Breast epithelium (tissue), 4 donors: ENCODE measurements at places on chromosomes 7 and 10. TPM values are rescaled to one million over a fixed set of nuclear protein-coding genes. Genes with fewer than 3 reads are reported as not detected.

DNA sequence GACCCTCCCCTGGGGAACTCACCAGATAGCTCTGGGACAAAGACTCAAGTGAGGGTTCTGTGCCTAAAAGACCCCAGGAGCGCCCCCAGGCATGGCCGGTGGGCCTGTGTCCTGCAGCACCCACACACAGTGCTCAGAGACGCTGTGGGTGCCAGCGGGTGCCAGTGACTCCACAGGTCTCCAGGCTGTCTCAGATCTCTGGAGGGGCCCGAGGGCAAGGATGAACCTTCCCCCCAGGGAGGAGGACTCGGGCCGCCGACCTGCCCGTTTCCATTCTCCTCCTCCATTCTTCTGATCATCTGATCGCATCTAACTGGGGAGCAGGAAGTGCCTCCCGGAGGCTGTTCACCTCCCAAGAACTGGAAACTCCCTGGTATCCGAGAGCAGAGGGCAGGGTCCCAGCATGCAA is 980 bp downstream of the ADAM8 start:
- no peak for DNase-seq

CHST15 gene
- total RNA-seq = 56.4 TPM

- DNase-seq = no peak
Measured at GRCh38 chr10:56604624-56605023, 243.6 kb upstream of the ZWINT start.

DNA sequence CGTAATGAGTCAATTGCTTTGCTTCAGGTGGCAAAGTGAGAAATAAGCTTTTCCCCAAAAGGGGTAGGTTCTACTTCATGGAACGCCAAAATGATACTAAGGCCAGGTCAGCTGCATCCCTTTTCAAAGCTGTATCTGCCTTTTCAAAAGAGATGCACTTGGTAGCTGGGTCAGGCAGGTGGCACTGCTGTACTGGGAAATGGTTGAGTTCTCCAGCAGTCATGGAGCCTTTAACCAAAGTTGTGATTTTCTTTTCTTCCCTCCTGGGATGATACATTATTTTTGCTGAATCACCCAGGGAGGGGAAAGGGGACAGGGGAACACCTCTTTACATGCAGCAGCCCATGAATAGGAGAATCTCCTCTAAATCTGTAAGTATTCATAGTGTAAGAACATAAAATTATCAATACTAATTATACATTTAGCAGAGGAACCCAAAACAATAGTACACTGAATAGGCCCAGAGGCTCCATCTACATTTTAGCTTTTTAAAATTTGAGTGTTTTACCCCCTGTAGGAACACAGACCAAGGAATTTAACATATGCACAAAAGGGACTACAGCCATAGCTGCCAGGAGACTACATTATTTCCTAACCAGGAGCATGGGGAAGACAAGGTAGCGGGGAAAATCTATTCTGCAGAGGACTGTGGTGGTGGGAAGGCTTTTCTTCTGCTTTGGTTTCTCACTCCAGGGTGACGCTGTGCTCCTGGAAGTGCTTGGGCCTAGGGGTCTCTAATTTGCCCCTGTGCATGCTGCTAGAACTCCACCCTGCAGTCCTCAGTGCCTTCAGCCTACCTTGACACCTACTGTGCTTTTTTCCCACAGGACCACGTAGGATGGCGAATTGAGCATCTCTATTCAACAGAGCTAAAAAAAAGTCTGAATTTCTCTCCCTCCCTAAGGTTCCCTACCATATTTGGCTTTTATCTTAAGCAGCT is 6.4 kb upstream of the GPR22 start:
- peak; percentile 55 for DNase-seq

- no peak for DNase-seq
Measured at GRCh38 chr7:147547252-147547897, 1043.2 kb upstream of the C7orf33 start.

DNA sequence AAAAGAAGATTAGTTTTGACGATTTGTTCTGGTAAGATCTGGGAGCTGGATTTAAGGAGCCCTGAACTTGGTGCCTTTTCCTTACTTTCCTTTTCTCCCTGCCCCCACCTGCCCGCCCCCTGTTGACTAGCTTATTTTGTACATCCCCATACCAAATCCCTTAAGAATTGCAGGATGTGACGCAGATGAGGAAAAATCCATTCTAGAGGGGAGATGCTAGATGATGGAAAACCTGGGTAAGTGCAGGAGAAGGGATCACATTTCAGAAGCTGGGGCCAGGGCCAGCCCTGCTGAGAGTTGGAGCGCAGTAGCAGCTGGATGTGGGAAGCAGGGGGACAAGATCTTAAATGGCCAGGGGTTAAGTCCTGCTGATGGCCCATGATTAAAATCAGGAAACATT is 93.9 kb downstream of the CCDC3 start:
- no peak for DNase-seq

GRCh38 chr10:69406302-69406811 is 10.4 kb downstream of the TACR2 start:
- DNase-seq = no peak

DNA sequence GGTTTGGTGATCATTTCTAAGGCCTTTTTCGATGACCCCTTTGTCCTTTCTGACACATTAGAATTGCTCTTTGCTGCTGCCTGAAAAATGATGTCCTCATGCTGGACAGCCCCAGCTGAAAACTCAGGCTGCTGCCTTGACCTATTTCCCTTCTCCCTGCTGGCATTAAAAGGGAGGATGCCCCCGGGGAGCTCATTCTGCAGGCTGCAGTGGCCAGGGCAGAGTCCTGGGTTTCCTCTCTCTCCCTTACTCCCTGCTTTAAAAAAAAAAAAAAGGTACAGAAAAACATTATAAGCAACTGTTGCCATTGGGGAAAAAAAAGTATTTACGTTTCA is 35.4 kb downstream of the LRRC4 start:
- DNase-seq = no peak

IRF5 gene
- total RNA-seq = 4.6 TPM

PNLIPRP3 gene
- total RNA-seq = 0.66 TPM

GRCh38 chr10:15262036-15262713 is 93.7 kb upstream of the NMT2 start:
- no peak for DNase-seq

DNA sequence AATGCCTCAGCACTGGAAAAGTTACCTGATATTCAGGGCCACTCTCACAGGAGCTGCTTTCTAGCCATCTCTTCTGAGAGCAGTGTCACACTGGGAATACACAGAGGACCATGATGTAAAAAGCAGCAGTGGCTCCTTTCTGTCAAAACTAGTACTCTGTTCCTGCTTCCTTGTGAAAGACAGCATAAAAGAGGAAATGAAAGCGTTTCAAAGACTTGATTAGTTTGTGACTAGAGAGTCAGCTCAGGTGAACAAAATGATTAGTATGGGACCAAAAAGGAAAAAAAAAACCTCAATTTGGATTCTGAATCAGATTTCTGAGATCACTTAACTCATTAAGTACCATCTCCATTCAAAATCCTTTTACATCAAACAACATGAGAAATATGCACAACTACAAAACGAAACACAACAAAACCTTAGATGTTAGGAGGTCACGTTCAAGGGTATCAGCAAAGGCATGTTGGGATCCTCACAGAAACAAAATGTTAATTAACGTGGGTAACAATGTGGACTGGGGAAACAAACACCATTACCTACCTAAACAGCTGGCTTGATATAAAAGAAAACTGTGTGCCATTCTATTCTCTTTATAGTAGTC is 103.7 kb downstream of the MACC1 start:
- DNase-seq = no peak

DNA sequence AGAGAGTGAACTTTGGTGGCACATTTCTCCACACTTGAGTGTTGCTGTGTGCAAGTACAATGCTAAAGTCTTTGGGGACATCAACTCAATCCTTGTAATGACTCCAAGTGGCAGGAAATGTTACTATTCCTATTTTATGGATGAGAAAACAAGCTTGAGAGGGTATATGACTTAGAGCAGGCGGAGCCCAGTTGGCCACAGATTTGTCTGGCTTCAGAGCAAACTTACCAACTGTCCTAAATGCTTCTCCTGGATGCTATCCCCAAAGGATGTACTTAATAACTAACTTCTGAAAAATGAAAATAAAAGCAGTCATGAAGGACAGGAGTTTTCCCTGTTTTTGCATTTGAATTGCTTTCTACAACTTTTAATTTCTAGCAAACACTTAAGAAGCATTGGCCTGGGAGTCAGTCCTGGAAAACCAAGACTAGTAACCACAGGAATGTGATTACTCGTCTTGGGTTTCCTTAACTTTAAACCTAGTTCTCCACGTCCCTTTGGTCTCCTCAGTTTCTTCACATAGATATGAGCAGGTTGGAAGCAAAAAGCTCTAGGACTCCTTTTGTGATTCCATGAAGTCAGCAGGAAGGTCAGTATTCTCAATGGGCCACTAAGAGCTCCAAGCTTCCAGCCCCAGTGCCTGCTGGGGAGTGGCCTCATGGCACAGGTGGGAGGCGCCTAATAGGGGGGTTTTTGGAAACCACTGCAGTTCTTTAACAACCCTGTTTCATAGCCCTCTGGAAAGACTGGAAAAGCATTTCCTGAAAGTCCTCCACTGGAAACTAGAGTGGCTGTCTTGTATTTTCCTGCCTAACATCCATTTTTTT is 140.8 kb downstream of the GLCCI1 start:
- DNase-seq = no peak

DNA sequence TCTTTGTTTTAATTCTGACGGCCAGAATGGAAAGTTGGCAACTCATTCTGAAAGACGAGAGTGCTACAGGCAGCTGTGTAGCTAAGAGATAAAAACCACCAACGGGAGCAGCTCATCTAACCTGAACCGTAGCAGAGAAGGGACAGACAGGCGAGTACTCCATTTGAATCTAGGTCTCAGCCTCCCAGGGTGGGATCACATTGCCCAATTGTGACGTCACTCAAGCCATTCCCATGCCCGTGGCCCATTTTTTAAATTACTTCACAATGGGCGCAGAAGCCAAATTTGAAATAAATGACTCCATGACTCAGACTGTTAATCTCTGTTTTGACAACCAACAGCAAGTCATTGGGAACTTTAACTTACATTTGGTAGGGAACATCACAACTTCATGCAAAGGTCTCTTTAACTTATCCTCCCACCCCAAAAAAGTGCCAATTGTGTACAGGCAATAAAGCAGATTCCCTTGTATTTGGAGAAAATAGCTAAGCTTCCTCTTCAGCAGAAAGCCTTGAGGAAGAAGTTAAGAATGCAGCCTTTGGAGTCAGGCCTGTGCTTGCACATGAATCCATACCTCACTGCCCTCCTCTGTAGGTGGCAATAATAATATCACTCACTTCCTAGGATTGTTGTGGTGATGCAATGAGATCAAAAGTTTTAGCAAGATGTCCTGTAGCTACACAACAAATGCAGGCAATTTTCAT is 93.2 kb upstream of the KIF5B start:
- DNase-seq = peak; percentile 46

- no peak for DNase-seq
Measured at GRCh38 chr7:82018226-82018625, 248.4 kb upstream of the HGF start.

DNA sequence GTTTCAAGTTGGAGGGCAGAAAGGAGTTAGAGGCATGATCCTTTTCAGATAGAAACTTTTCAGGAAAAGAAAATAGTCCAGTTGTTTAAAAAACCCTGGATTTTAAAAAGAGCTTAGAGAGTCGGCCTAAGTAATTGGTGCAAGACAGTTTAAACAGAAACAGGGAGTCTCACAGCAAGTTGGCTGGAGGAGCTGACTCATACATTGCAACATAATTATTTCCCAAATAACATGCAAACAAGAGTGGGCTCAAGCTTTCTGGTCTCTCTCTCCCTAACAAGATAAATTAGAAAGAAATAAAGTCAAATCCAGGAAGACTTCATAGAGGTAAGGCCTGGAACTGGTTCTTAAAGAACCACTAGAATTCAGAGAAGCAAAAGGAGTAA is 100.3 kb upstream of the AGBL3 start:
- DNase-seq = no peak

GRCh38 chr7:41183741-41184140 is 519.1 kb downstream of the INHBA start:
- no peak for DNase-seq

- no peak for DNase-seq
Measured at GRCh38 chr7:139749545-139749944, 28.3 kb downstream of the HIPK2 start.

GRCh38 chr10:78853864-78854263 is 214.9 kb upstream of the ZMIZ1 start:
- no peak for DNase-seq

GRCh38 chr7:18405726-18406125 is 89.8 kb upstream of the HDAC9 start:
- DNase-seq = no peak
